CD4-positive, alpha-beta T cell treated with Interleukin-2 at 100 ng/mL for 4 hours (primary cell): ENCODE measurements at places on chromosomes 11 and 22.

GRCh38 chr22:33018232-33018864, 39.8 kb downstream of the SYN3 start:
- DNase-seq = peak; percentile 24

DNA sequence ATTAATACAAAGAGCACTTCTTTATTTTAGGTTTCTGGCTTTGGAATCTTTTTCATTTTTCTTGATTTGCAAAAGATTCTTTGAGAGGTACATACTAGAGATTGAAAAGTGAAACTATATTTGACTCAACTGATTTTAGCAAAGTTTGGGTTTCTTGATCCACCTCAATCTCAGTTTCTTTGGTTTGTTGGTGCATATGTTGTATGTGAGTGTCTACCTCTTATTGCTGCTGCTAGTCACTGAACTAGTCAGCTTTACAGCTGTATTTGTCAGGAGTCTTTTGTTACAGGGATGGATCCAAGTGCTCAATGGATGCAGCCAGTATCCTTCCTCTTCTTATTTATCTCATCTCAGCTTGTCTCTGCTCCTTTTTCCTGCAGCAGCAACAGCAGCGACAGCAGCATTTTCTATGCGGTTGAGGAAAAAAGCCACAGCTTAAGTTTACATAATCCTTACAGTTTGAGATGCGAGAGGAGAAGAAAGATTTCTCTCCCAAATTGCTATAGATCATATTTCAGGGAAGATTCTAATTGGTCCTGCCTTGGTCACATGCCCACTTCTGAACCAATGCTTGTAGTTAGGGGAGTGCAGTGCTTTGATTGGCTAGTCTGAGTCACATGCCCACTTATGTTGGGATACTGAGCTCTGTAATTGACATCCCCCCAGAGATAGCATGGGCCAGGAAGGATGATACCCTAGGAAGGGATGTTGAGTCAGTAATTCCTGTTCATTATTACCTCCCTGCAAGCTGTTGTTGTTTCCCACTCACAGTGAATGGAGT, 10.0 kb upstream of the ZNRF3 start:
- no peak for DNase-seq

- no peak for DNase-seq
Measured at GRCh38 chr11:8086001-8086479, 5.0 kb downstream of the TUB start.

GRCh38 chr11:27356624-27357222, 6.3 kb downstream of the CCDC34 start:
- no peak for DNase-seq

DNA sequence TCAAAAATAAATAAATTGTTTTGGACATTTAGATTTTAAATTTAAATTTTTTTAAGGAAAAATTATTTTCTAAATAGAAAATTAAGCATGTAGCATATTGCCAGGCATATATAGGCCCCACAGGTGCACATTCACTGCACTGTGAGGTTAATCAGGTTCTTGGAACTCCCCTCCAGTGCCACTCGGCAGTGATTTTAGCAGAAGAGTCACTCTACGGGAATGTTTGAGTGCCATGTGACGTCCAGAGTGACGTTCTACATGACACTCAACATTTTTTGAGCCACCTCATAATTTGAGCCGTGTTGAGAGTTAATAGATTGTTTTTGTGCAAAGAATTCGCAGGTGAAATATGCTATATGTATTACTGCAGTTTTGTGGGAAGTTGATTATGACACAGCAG, 77.4 kb downstream of the SWAP70 start:
- no peak for DNase-seq

- no peak for DNase-seq
Measured at GRCh38 chr11:71977090-71977489, 21.6 kb upstream of the IL18BP start.

DNA sequence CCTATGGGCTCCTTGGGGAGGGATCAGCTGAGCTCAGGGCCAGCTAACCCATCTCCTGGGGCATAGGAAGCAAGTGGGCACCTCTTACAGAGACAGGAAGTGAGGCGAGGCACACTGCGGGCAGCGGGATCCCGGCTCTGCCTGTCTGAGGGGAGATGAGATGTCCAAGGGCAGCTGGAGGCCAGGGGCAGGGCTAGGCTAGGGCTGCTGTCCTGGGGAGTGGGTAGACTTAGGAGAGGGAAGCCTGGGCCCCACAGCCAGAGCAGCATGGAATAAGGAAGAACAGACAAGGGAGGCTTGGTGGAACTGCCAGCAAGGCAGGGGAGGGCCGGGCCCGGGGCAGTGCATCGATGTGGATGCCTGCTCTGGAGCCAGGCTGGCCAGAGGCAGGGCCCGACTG, 76.3 kb downstream of the MORC2 start:
- DNase-seq = no peak

GRCh38 chr22:47748957-47749356, 986.5 kb downstream of the TBC1D22A start:
- DNase-seq = no peak

DNA sequence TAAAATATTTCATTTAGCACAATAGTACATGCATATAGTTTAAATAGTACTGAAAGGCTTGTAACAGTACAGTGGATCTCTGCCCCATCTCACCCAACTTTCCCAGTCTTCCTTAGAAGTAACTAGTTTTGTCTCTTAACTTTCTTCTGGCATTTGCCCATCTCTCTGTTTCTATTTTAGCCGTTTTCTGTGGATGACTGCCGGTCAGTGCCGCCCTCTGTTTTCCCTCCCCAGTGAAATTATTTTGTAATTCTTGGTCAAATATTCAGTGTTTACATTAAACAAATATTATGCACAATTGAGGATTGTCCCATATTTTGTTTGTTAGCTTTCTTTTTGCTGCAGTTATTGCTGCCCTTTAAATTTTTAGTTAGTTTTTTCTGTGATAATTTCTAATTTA, 8.3 kb downstream of the PDHX start:
- DNase-seq = no peak

- no peak for DNase-seq
Measured at GRCh38 chr22:45574069-45574703, 71.5 kb downstream of the FBLN1 start.

GRCh38 chr11:62853279-62853965, 14.0 kb upstream of the WDR74 start:
- DNase-seq = peak; percentile 71

- DNase-seq = no peak
Measured at GRCh38 chr22:46072981-46073682, 77.2 kb upstream of the PPARA start.

DNA sequence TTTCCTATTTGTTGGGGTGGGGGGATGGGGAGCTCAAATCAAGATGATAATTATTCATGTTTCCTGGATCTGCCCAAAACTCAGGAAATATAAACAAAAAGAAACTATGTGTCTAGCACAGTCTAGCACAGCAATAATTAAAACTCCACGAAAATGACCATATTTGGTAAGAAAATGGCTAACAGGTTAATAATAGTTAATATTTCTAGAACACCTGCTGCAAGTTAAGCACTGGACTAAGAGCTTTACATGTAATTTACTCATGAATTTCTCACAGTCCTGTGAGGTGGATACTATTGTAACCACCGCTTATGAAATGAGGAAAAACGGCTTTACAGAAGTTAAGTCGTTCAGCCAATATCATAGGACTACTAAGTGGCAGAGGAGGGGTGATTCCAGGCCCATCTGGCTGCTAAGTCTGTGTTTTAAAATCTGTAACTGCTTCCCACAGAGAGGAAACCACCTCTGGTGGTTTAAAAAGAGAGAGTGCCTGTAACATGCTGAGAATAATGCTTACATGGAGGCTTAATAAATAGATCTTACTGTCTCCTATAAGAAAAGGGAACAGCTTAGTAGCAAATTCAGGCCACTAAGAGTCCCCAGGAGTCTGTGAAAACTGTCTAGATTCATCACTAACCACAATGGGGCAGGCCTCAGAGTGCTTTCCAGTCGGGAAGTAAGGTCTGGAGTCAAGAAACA, 11.0 kb upstream of the AMOTL1 start:
- no peak for DNase-seq

GRCh38 chr11:6201481-6201880, 2.5 kb downstream of the OR52W1 start:
- DNase-seq = peak; percentile 32

GRCh38 chr22:19708321-19709011, 5.8 kb upstream of the SEPTIN5 start:
- DNase-seq = no peak

DNA sequence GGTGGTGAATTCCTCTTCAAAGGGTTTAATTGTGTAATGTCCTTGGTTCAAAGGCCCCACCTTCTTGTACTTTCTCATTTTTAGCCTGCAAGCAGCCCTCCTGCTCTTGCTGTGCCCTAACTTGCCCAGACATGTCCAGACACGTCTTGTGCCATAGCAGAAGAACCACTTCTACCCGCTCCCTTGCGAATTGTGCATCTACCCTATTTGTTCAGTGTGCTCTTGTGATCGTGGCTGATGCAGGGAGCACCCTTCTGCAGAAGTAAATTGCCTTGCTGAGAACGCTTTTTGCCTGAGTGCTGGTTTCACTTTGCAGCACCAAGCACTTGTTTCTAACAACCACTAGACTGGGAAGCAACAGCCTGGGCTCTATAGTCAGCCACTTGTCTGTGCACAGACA, 249.4 kb downstream of the SBF2 start:
- no peak for DNase-seq

GRCh38 chr11:102734650-102735049, 9.9 kb upstream of the MMP8 start:
- DNase-seq = no peak

- DNase-seq = no peak
Measured at GRCh38 chr11:92340839-92341238, 116.2 kb downstream of the FAT3 start.

DNA sequence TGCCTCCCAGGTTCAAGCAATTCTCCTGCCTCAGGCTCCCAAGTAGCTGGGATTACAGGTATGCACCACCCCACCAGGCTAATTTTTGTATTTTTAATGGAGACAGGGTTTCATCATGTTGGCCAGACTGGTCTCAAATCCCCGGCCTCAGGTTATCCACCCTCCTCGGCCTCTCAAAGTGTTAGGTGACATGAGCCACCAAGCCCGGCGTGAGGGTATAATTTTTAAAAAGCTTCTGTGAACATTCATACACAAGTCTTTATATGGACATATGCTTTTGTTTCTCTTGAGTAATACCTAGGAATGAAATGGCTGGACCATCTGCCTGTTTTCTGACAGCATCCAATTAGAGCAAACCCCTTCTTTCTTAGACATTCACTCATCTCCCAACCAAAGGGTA, 14.3 kb upstream of the NAALAD2 start:
- no peak for DNase-seq

GRCh38 chr11:110573411-110573810, 138.8 kb downstream of the ARHGAP20 start:
- DNase-seq = no peak

GRCh38 chr22:47279746-47280145, 517.3 kb downstream of the TBC1D22A start:
- DNase-seq = no peak

GRCh38 chr11:121476379-121477032, 23.7 kb upstream of the SORL1-AS1 start:
- DNase-seq = peak; percentile 62

GRCh38 chr22:29197096-29197495, 8.6 kb upstream of the EMID1 start:
- DNase-seq = no peak

DNA sequence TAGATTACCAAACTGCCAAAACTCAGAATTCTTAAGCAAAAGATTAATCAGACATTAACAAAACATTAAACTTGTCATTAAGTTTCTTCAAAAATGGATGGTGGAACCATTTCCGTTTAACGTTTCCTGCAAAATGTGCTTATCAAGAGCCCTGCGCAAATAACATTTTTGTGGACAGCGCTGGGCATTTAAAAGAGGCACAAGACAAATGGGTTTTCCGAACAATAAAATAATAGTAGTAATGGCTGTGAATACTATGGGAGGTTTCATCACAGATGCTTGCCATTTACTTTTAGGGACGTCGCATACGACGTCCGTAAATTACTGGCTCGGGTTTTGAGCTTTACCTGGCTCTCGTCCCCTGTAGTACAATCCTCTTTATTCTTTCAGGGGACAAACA, 1.1 kb downstream of the NPAT start:
- DNase-seq = no peak

DNA sequence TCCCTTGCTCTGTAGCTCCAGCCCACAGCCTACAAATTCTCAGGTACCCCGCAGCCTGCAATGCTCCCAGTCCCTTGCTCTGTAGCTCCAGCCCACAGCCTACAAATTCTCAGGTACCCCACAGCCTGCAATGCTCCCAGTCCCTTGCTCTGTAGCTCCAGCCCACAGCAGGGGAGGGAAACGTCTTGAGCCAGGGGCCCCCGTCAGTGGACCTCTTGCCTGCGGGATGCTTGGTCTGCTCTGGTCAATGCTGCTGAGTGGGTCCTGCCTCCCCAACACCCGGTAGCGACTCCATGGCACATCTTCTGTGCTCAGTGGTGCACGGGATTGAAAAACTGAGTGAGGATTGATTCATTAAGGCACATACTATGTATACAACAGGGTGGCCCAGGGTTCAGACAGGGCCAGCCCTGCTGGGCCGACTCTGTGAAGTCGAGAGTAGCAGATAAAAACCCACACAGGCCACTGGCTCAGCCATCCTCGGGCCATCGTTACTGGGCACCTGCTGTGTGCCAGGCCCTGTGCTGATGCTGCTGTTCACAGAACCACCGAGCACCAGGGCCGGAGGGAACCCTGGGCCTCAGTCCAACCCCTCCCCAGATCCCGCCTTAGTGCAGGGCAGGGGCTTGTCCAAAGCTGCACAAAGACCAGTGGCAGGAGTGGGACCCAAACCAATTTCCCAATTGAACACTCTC, 69.7 kb downstream of the MYO7A start:
- no peak for DNase-seq

DNA sequence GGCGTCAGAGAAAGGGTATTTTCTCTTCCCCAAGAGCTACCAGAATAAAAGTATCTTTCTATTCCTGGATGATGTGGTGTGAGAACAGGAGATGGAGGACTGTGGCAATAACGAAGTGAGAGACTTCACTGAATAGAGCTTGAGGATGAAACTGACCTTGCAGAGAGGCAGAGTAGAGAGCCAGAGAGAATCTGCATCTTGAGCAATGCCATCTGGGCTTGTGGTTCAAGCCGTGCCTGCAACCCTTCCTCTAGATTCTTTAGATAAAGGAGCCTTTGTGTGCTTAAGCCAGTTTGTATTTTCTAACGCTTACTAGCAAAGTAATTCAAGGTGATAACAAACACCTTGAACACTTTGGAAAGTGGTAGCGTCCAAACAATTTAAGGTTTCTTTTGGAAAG, 2.2 kb downstream of the ME3 start:
- DNase-seq = no peak

DNA sequence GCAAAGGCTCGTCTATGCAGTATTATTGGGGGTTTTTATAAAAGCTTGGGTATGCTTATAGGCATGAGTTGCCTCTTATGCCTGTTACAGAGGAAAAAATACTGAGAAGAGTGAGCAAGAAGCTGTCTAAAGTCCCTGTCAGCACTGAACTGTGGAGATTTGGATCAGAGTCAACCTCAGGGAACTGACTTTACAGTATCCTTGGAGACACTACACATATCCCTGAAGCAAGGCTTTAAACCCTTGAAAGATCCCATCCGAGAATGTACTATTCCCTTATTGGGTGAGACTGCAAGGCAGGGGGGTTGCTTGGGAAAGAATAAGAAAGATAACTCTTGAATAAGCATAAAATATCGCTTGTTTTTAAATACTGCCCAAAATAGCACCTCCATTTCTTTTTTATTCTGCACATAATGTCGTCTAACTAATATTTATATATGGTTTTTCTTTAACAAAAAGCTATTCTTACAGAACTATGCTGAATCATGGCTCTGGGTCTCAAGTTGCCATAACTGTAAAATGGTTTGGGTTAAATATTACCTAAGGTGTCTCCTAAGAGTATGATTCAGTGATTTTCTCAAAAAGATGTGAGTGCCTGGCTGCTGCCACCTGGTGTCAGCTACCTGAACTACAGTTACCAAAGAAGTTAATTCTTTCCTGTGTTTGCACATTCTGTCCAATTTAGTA, 1062.8 kb downstream of the DLG2 start:
- DNase-seq = peak; percentile 12
